Mammary microvascular endothelial cell (primary cell): ENCODE measurements at places on chromosomes 13 and 19. TPM values are rescaled to one million over a fixed set of nuclear protein-coding genes. Genes with fewer than 3 reads are reported as not detected.

CBLC gene
- not detected in 2 replicates for total RNA-seq

KISS1R gene
- not detected in 2 replicates for total RNA-seq

KIR2DL1 gene
- not detected in 2 replicates for total RNA-seq

CGB5 gene
- not detected in 2 replicates for total RNA-seq

SPACA4 gene
- not detected in 2 replicates for total RNA-seq

PEAK3 gene
- not detected in 2 replicates for total RNA-seq

WDR88 gene
- total RNA-seq, result not detected in 2 replicates

SLC7A9 gene
- not detected in 2 replicates for total RNA-seq

WDR62 gene
- 9.1 and 10.9 TPM in 2 replicates for total RNA-seq

CACNA1A gene
- total RNA-seq, result 0.20 and 0.67 TPM in 2 replicates

PPAN gene
- total RNA-seq, result 48.8 and 51.4 TPM in 2 replicates

SGCG gene
- total RNA-seq, result not detected in 2 replicates

GZMM gene
- total RNA-seq, result not detected in 2 replicates

MAB21L1 gene
- total RNA-seq, result 0.27 TPM in 1 of 2 replicates, not detected in the other

BRME1 gene
- total RNA-seq, result 0.13 and 0.79 TPM in 2 replicates

OVOL3 gene
- total RNA-seq, result not detected in 2 replicates

TMC4 gene
- total RNA-seq, result not detected in 2 replicates

C13orf42 gene
- total RNA-seq, result not detected in 2 replicates

ZNF675 gene
- 4.5 and 4.6 TPM in 2 replicates for total RNA-seq

SLITRK6 gene
- not detected in 2 replicates for total RNA-seq

DPY19L3 gene
- 9.4 and 11.6 TPM in 2 replicates for total RNA-seq

DCT gene
- not detected in 2 replicates for total RNA-seq

SIGLEC6 gene
- total RNA-seq, result not detected in 2 replicates
